ENCODE measurements at places on chromosomes 12 and 14. TPM values are rescaled to one million over a fixed set of nuclear protein-coding genes. Genes with fewer than 3 reads are reported as not detected.

GRCh38 chr12:99093166-99093565 is 448.1 kb downstream of the APAF1 start:
- DNase-seq, result peak; percentile 18

Gene AICDA
- polyA plus RNA-seq, result not detected

Gene PAPOLA
- polyA plus RNA-seq, result 198 TPM

DNA sequence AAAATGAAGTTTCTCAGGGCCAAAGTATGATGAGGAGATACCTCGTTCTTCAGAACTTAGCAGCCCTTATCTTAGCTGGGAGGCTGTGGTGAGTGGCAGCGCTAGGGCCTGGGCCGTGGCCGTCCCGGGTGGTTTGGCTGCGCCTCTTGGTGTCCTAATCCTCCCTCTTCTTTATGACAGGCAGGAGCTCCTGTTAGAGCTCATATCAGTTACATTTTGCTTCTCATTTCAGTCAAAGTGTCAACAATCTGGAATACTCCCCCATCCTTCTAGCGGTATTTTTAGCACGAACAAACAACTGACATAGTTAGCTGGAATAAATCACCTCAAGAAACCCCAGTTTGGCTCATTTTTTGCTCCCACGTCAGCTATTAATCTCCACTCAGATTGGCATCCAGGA is 188.8 kb downstream of the TTC7B start:
- DNase-seq, result no peak

Data from GM23338 (cell line).